ENCODE measurements at places on chromosomes 7 and 10.

DNA sequence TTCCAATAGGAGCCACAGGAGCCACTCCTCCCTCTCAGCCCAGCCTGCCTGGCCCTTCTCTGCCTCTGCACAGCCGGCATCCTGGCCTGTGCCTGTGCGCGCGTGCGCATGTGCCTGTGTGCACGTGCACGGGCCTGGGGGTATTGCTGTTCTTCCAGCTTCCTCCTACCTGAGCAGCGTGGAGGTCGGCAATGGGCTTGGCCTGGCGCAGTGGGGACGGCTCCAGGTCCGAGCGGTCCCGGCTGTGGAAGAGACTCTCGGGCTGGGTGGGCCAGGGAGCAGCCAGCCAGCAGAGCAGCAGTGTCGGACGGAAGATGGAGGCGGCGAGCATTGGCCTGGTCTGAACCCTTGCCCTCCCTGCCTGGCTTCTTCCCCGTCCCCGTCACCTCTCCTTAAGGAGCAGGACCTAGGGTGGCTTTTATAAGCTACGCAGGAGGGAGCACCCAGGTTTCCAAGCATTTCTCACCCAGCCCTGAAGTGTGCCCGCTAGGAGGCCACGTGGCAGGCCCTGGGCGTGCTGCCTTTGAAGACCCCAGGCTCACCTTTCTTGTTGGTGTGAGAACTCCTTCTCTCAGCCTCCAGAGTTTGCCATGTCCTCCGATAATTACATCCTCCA, at the start of gene MMP21:
Gene MMP21, minus strand, starts transcription at position 331 of the 616 bp plus-strand sequence. Its CDS starts 0 bp downstream, at position 331.
- DNase-seq = no peak

- DNase-seq = peak; percentile 81
Observed at GRCh38 chr10:5343561-5343960, 21.2 kb upstream of the UCN3 start.

DNA sequence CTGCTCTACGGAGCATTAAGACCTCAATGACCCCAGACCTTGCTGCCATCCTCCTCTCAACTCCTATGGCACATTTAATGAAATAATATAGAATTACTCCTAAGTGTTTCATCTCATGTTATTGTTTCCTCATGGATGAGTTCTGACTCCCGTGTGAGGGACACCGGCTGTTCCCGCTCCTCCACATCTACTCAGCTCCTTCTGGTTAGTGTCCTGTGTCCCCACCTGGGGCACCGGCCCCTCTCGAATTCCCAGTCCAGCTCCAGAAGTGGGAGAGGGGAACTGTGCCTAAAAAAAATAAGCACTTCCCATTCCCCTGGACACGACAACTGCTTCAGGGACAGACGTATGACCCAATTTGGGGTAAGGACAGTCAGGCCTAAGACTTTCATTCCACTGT, 58.3 kb downstream of the PIP4K2A start:
- DNase-seq = no peak

DNA sequence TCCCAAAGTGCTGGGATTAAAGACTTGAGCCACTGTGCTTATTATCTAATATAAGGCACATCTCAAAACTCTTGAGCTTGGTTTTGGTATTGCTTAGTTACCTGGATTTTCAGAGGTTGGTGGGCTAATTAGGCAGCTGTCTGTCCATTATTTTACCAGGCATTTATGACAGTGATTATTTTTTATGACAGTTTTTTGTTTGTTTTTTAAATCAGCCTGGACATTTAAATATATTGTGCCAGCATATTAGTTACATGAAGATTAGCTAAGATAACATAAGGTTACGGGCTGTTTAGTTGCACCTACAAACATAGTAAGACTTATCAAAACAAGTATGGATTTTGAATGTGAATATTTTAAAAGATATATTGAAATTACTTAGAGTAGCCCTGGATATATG, 2.6 kb upstream of the ZRANB1 start:
- DNase-seq = no peak

GRCh38 chr7:12766416-12766815, 79.0 kb downstream of the ARL4A start:
- no peak for DNase-seq

DNA sequence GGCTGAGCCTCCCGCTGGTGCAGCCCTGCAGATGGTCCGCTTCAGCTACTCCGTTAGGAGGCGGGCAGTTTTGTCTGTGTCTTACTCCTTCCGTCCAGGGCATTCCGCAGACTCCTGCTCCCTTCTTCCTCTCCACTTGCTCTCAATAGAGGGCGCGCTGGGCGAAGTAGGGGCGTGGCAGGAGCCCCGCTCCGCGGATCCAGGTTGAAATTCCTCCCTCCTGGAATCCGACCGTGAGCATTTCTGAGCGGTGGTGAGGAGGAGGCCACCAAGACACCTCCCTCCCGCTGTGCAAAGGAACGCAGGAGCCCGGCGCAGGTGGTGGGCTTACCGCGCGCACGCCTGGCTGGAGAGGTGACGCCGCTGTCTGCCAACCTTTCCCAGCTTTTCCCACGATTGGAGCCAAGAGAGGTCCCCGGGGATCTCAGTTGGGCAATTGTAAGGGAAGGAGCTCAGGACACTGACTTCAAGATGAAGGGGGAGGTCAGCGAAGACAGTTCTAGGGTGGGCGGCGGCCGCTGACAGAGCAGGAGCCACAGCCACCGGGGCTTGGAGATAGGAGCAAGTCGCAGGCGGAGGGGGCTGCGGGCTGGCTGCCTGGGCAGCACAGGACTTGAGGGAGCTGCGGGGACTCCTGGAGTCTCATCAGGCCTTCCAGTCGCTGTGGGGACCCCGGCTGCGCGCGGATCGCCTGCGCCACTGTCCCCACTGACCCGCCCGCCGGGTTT, 1011.3 kb downstream of the XPNPEP1 start:
- peak; percentile 48 for DNase-seq

- no peak for DNase-seq
Observed at GRCh38 chr10:52266858-52267257, 47.2 kb upstream of the DKK1 start.
